Activated T-helper 1 cell treated with anti-CD3 and anti-CD28 coated beads, Interleukin-2, amount 50 U/mL, for 16 hours (primary cell): ENCODE measurements at places on chromosomes 7 and 10.

DNA sequence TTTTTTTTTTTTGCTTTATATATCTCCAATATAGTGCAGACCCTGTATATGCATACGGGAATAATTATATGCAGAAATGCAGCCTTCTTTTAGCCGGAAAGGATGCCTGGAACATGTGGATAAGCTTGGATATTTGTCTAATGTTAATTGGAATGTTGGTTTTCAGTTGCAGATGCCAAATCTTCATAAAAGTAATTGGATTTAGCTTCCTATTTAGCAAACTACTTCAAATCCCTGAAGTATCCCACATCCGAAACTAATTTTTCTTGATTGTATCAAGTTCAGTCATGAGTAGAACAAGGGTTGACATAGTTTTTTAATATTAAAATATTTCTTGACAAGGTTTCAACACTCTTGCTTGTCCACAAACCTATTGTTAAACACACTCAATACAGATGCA is 281.7 kb downstream of the BBS9 start:
- no peak for DNase-seq

DNA sequence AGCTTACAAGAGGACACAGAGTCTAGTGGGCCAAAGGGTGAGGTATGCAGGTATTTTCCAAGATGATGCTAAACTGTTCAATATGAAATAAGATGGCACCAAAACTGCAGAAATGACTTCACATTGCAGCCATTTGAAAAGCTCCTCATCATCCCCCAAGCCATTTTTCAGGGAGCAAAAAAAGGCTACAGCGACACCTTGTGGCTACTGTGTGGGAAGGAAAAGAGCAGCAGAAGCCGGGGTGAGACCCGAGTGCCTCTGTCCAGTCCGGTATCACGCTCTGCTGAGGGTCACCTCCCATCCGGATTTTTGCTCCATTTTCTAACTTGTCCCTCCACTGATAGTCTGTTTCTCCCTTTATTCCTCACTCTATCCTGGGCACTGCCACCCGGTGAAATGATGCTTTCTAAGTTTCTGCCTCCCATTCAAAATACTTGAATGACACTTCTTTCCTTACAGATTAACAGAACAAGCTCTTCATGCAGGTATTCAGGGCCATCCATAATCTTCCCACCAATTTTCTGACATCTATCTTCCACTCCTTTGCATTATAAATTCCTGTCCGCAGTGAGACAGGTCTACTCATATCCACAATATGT is 220.2 kb downstream of the DGKI start:
- DNase-seq = no peak

DNA sequence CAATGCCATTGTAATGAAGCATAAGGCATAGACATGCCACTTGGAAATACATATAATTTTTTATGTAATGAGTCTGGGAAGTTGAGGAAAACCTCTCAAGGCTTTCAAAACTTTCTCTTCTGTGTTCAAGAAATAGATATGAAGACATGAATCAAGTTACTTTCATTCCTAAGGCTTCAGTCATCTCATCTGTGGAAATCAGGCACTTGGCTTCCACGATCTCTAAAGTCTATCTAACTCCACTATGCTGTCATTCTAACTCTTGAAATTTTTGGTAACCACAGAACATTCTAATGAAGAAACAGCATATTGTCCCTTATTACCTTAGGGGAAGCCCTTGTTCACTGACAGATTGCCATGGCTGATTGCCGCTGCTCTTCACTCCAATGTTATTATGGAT is 242.6 kb downstream of the CNTNAP2 start:
- DNase-seq = no peak

DNA sequence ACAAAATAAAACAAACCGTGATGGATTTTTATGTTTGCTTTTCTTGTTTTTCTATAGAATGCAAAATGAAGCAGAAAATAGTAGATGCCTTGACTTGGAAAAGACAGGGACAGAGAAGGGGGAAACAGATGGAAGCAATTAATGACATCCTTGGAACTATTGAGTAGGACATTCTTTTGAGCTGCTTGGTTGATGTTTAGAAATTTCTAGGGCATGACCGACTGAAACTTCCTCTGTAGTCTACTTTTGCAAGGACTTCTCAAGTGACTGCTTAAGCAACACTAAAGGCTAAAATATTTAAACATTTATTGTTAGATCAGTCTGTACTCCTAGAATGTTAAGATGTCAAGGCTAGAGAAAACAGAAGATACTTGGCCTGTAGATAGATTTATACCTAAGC is 49.4 kb downstream of the VCL start:
- no peak for DNase-seq

DNA sequence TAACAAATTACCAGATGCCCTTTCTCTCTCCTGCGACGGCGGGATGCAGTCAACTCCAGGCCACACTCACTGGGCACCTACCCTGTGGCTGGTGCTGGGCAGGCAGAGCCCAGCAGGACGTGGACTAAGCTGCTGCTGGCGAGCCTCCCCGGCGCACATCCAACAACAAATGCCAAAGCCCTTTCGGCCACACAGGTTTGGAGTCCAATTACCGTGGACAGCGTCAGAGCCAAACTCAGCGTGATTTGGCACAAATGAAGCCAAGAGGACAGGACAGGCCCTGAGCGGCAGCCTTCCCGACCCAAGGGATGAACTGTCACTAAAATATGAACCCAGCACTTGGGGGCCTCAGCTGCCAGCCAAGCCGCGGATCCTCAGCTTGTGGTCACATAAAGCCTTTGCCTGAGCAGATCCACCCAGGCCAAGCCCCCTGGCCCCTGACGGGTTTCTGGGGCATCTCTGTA is 28.4 kb downstream of the DAGLB start:
- DNase-seq = no peak

DNA sequence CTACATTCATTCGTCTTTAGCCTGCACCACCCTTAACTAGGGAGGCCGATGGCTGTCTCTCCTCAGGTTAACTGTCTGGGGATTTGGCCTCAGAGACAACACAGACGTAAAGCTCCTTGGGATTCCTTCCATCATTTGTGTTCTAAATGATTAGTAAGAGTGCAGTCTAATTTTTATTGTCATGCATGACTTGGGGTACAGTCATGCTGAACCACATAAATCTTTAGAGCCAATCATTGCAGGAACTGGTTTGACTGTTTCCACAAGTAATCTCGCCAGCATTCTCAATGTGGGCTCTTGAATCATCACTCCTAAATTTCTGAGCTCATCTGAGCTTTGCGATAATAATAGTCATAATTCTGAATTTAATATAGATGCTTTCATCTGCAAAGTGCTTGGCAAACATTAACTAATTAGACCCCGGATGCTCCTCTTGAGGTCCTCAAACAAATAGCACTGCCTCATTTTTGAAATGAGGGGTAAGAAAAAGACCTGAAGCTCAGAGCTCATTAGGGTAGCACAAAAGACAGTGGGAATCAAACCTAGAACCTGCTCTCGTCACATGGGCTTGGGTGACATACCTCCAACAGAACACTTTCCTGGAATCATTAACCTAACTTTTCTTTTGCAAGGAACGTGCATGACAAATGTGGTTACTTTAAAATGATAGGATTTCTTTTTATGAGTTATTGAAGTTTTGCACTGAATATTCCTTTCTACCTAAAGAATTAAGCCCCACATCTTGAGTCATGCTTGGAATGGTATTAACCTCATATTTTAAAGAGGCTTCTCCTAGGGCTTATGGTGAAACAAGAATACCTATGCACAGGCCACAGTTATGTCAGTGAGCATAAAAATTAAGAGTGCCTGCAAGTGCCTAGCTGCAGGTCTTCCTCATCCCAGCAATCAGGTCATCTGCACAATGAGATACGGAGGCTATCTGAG is 118.9 kb upstream of the NRP1 start:
- no peak for DNase-seq

- no peak for DNase-seq
Observed at GRCh38 chr10:121609426-121610380, 11.5 kb upstream of the FGFR2 start.

GRCh38 chr10:85600026-85600743 is 766.4 kb downstream of the GRID1 start:
- DNase-seq = no peak

DNA sequence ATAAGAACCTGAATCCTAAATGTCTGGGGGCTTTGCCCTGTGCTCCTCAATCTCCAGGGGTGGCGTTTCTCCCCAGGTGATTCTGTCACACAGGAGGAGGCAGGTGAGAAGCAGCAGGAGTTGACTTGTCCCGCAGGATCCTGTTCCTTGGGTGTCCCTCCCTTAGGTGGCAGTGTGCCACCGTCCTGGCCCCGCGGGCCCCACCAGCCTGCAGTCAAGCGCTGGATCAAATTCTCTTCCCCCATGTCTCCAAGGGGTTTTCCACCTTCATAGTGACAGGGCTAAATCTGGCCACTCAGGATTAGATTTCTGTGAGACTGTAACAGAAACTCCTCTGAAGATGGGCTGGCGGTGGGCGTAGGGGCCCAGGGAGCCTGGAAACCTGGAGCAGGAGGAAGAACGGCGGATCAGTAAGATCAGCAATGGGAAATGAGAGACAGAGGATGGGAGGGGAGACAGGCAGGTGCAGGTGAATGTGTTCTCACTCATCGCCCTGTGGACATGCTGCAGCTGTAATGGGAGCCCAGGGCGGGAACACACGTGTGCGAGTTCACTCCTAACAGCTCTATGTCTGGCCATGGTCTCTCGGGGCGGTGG is 329.2 kb upstream of the COBL start:
- no peak for DNase-seq

DNA sequence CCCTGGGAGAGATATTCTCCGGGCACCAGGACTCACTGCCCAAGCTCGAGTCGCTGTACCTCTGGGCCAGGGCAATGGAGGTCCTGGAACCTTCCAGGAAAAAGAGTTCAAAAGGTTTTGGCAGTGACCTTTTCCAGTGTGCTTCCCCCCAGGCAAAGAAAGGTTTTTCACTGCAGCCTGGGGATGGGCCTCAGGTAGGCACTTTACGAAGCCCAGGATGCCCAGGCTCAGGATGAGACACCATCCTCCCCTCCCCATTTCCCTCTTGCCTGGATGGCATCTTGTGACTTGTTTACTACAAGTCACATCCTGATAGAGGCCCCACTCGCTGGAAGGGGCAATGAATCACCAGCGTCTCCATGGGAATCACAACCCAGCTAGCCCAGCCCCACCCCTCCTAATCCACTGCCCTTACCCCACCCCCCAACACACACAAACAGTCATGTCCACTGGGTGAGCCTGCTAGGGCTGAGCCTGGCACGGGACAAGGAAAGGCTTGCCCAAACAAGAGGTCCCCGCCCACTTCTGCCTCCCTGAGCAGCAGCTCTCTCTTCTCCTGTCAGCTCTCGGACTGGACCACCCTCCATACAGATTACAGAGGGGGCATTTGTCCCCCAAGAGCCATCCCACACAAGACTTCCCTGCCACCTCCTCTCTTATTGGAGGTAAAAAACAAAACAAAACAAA is 93.8 kb upstream of the SMNDC1 start:
- DNase-seq = no peak

- DNase-seq = no peak
Observed at GRCh38 chr7:158975526-158976467, 119.4 kb downstream of the DYNC2I1 start.

GRCh38 chr7:11548532-11548931 is 283.5 kb downstream of the THSD7A start:
- no peak for DNase-seq

GRCh38 chr7:87032604-87033339 is 26.7 kb downstream of the ELAPOR2 start:
- DNase-seq = no peak

- peak; percentile 17 for DNase-seq
Observed at GRCh38 chr7:55365205-55365674, at the start of gene LANCL2. TSS of gene LANCL2 (plus strand) at chr7:55365337. CDS start at chr7:55366026, 689 bp downstream.

DNA sequence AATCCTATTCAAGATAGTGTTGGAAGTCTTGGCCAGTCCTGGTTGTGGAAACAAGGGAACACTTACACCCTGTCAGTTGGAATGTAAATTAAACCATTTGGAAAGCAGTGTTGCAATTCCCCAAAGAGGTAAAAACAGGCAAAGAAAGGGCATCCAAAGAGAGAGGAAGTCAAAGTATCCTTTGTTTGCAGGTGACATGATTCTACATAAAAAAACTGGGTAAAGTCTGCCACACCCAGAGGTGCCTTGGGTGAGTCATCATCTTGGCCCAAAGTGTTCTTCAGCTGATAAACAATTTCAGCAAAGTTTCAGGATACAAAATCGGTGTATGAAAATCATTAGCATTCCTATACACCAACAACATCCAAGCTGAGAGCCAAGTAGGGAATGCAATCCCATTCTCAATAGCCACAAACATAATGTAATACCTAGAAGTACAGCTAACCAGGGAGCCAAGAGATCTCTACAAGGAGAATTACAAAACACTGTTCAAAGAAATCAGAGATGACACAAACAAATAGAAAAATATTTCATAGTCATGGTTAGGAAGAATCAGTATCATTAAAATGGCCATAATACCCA is 278.7 kb downstream of the SDK1 start:
- DNase-seq = no peak

DNA sequence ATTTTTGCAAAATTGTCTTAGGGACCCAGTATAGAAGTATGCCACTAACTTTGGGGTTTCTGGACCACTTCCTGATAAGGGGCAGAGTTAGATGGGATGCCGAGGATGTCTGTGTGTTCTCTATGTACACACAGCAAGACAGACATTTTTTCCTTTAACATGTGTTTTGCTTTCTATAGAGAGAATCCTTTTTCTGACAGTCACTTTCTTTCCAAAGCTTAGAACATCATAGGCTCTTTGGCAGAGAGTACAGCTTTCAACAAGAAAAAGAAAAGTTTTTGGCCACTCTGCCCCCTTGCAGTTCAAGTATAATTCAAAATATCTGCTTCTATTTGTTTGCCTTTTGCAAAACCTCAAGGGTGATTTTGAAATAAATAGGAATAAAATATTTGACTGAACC is 44.1 kb downstream of the PAPSS2 start:
- DNase-seq = no peak

GRCh38 chr7:115822380-115822779 is 208.2 kb downstream of the TFEC start:
- no peak for DNase-seq

DNA sequence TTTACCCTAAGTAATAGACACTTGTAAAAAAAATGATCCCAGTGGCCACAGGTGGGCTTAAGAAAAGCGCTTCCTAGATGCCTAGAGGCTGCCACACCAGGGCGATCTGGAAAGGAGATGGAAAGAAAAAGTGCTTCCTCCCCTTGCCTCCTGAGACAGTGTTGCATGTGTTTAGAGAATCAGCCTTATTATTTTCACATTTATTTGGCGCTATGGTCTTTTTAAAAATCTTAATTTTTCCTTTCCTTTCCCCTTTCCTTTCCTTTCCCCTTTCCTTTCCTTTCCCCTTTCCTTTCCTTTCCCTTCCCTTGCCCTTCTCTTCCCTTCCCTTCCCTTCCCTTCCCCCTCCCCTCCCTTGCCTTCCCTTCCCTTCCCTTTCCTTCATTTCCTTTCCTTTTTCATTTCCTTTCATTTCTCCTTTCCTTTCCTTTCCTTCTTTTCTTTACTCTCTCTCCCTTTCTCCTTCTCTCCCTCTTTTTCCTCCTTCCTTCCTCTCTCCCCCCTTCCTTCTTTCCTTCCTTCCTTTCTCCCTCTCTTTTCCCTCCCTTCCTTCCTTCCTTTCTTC is 7.1 kb upstream of the MKX start:
- no peak for DNase-seq

- DNase-seq = no peak
Observed at GRCh38 chr7:151311294-151311864, 30.2 kb upstream of the NUB1 start.

- DNase-seq = no peak
Observed at GRCh38 chr7:28060371-28060950, 120.1 kb downstream of the JAZF1 start.
